ENCODE measurements at places on chromosomes 1 and 21.

- DNase-seq: no peak
These were observed 1235.3 kb upstream of the ADGRL2 start for GRCh38 chr1:80565406-80565805.

DNA sequence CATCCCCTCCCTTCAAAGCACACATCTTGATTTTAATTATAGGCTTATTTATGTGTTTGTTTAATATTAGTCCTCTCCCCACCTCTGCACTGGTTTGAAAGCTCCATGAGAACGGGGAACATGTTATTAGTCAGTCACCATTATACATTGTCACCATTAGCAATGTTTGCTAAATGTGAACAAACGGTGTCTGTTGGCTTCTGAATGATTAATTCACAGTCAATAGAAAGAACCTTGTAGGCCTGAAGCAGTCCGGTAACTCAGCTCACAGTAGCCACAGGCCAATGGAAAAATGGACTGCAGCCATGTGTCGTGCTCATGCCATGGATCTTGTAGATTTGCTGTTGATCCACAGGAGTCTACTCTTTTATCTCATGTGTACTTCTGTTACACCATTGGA is 49.7 kb upstream of the NHLH2 start:
- DNase-seq: no peak

GRCh38 chr1:80523861-80524260 is 1276.9 kb upstream of the ADGRL2 start:
- DNase-seq: no peak

DNA sequence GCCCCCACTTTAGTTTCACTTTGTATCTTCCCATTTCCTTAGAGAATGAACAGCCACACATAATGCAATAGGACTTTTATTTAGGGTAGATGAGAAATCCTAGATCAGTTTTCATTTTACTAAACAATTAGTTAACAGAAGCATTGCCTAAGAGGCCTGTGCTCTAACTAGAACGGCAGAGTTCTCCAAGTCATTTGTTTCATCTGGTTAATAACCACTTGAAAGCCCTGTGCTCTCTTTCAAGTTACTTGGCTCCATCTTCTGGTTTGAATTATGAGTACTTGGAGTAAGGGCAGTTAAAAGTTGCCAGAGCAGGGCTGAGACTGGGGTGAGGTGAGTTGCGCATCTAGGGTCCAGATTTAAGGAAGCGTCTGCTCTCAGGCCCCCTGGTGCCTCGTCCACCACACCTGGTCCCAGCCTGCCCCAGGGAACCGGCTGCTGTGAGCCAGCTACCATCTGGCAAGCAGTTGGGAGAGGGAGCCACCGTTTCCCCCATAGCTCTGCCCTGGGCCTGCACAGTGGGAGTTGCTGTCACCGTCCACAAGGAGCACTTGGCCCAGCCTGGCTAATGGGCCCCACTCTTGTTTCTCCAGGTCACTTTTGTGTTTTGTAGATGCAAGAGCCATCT is 18.1 kb upstream of the SLC44A3 start:
- no peak for DNase-seq

- DNase-seq: no peak
These were observed 45.8 kb upstream of the RALGPS2 start for GRCh38 chr1:178679237-178679636.

DNA sequence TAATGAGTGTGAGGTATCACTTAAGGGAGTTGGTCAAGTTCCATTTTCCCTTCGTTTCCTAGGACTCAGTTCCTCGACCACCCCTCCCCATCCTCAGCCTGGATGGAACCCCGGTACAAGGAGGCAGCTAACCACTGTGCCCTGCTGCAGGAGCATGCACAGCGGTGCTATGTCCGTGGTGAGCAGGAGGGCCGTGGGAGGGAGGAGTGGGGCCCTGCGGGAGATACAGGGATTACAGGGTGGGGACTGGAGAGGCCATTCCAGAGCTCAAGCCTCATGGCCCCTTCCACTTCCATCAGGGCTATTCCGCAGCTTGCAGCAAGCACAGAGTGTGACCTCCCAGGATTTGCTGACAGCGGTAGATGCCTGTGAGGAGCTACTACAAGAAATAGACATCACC is 25.8 kb downstream of the HYI start:
- no peak for DNase-seq

- DNase-seq: peak; percentile 85
These were observed at the start of gene GALE for GRCh38 chr1:23800400-23801337. GALE (minus strand) TSS chr1:23800754; CDS start chr1:23799007, 1,747 bp downstream.

DNA sequence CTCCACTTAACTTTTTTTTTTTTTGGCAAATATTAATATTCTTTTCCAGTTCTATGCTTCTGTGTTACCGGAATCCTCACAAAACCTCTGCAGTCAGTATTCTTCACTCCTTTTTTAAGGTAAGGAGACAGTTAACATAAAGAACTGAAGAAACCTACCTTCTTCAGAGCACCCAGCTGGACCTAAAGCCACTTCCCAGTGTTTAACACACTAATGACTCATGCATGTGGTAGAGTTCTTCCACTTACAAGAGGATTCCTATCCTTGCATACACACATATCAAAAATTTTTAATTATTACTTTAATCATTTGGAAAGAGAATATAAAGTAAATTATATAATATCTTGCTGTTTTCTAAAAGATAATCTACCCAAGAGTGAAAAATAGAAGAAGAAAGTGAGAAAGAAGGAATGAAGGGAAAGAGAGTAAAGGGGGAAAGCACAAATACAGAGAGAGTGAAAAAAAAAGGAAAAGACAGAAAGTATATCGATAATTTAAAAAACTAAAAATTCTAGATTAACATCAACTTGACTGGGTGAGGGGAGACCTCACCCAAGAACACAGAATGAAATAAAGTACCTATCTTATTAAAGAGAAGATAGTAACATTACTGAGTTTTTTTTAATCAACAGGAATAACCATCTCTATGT is 54.9 kb downstream of the ENAH start:
- no peak for DNase-seq

DNA sequence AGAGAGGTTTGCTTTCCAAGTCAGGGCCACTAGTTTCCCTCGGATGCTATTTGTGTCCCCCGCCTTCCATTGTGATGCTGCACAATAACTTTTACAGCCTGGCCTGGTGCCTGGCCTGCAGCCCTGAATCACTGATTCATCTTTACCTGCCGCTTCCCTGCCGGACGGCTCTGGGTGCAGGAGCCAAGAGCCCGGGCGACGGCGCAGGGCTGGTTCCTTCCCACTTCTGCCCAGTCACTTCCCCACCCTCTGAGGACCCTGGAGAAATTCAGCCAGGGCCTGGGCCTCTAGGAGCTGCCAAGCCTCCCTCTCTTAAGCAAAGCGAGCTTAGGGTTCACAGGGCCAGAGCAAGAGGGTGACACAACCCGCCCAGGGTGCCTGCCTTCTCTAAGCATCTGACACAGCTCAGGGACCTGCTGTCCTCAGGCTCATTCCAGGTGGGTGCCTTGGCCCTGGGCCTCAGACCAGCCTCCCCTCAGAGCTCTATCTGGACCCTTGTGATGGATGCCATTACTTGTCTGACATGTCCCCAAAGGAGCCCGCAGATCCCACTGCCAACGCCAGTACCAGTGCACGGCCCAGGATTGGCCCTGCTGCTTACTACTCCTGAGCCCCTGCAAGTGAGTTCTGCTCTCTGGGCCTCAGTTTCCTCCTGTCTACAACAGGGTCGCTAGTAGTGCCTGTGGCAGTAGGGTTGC is 381.0 kb upstream of the VAMP3 start:
- no peak for DNase-seq

- no peak for DNase-seq
These were observed 137.8 kb downstream of the AKT3 start for GRCh38 chr1:243712242-243712641.

All from GM12864 (cell line).